ENCODE measurements at places on chromosomes 3 and 15. TPM values are rescaled to one million over a fixed set of nuclear protein-coding genes. Genes with fewer than 3 reads are reported as not detected.

LDHAL6B gene
- not detected for total RNA-seq

DNA sequence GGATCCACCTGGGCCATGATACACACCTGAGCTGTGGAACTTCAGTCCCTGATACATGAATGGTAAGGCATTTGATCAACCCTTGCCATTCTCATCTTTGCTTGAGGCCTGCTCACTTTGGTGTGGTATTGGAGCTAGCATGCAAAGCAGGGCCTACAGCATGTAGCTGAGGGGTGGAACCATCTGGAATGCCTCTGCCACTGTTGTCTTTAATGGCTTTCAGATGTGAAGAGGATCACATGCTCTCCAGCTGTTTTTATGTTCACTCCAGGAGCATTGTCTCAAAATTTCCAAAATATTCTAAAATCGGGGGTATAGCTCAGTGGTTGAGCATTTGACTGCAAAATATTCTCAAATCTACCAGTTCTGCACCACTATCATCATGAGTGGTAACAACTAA lies 64.4 kb upstream of the PHLDB2 start:
- no peak for DNase-seq

GRCh38 chr3:30188713-30189112 lies 417.7 kb upstream of the TGFBR2 start:
- DNase-seq, result no peak

DNA sequence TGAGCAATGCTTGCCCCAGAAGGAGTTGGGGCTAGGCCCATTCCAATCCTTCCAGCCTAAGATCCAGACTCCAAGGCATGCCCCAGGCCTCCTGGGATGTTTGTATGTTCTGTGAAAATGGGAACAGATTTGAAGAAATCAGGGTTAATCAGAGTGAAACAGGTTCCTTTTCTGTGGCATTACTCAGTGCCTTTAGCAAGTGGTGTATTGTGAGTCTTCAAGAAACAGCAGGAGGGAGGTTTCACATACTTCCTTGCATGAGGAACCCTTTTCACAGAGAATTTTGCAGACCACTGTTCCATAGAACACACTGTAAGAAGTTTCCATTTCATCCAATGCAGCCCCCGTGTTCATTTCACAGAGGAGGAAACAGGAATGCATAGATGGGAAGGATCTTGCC lies 8.4 kb upstream of the CDC25A start:
- DNase-seq, result no peak

- no peak for DNase-seq
These were observed 29.3 kb upstream of the C15orf39 start for GRCh38 chr15:75172284-75172820.

DNA sequence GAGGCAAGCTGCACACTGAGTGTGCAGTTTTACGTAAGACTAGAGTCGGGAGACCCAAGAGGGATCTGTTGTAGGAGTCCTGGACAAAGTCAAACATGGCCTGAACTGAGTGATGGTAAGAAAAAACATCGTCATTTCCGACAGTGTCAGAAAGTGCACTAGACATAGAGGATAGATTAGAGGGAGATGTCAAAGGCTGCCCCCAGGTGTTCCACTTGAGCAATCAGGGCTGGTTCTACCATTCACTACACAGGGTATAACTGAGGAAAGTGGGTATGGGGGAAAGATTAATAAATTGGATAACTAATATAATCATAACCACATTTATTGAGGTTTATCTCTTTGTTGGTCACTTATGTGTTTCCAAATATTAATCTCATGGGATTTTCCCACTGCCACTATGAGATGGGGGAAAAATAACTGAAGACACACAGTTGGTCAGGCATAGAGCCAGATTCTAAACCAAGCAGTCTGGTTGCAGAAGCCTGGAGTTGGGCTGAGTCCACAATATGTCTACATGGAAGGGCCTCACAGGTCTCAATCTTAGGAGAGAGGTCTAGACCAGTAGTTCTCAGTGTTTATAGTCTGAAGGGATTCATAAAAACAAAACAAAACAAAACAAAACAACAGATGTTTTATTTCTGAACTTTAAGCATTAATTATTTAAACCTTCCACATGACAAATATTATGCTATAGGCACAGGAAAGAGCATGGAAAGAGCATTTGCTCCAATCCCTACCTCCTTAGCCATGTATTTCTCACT lies 766.5 kb downstream of the NTRK3 start:
- DNase-seq, result peak; percentile 67

GRCh38 chr3:32420126-32421038 lies 28.7 kb downstream of the CMTM7 start:
- DNase-seq, result peak; percentile 88

GP9 gene
- total RNA-seq, result not detected

- no peak for DNase-seq
These were observed 50.8 kb downstream of the CLDN18 start for GRCh38 chr3:138060792-138061191.

DNA sequence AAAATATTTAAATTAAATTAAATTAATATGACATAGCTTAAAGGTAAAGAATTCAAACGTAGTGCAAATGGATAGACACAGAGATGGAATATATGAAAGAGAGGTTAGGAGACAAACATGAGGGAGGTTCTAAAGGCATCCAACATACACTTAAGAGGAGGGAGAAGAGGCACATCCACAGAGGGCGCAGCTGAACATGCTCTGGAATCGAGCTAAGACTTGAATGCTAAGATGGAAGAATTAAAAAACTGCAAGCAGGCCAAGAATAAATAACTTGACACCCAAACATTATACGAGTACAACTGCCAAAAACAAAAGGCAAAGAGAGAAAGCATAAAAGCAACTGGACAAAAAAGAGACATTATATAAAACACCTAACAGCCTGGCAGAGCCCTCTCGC lies 9.1 kb upstream of the PRR20G start:
- no peak for DNase-seq

DNA sequence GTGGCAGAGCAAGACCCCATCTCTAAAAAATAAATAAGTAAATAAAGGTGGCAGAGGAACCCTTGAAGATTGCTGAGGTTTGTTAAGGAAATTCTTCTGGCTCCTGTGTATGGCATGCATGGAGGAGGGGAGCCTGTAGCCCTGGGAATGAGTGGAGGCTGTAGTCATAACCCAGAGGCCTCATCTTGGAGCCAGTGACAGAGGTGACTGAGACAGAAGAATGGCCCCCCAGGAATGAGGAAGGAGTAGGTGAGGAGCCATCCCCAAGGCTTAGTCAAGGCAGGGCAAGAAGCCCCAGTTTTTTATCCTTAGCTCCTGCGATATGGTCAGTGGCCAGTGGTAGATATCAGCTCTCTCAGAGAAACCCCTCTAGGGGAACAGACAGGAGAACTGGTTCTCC lies 46.5 kb downstream of the BSN start:
- DNase-seq, result no peak

GRCh38 chr3:196749125-196749524 lies 9.5 kb downstream of the PAK2 start:
- DNase-seq, result no peak

DNA sequence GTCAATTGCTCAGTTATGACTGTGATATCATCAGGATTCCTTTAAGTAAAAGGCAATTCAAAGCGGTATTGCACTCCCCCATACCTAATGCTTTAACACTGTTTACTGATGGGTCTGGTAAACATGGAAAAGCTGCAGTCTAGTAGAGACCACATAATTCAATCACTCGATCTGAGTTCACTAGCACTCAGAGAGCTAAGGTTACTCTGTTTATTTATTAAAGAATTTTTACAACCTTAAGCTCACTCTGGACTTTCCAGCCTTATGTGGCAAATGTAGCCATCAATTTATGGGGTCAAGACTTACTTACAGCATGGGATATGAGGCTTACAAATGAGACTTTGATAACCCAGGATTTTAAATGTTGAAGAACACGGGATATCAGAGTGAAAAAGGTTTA lies 18.4 kb upstream of the CCR2 start:
- DNase-seq, result no peak

GRCh38 chr3:14577897-14578296 lies 37.8 kb upstream of the GRIP2 start:
- no peak for DNase-seq

DNA sequence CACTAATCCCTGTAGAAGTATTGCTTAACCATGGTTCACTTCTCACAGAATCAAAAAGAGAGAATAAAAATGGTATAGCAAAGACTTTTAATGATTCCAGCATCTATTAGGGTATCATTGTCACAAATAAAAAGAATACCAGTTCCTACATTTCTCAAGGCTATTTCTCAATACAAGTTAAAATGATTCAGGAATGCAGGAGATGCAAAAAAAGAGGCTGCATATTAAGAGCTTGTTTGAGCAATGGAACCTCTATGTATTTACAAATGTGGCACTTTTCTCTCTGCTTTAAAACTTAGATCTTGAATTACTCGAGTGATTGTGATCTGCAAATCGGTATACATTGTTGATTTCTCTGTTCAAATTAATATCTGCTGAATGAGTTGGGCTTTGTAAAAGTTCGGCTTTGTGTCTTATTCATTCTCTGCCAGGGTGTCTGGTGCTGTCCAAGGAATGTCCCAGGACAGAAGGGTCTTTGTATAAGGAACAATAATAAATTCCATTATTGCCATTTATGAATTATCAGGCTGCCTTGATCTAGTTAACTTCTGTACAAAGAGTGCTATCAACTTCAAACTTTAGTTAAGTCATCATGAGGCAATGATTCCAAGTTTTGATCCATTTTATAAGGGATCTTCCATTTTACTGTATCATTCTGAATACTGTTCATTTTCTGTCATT lies 364.2 kb downstream of the RBMS3 start:
- no peak for DNase-seq

DNA sequence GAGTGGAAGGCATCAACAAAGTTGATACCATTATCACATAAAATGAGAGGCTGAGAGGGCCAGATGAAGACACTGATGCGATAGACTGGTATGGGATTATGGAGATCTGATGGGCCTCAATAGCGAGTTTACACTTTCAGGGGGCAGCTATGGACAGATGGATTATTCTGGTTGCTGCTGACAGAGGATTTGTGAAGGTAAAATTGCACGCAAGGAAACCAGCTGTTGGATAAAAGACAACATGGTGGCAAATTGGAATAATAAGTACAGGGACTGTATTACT lies 203.9 kb downstream of the MBNL1 start:
- DNase-seq, result no peak

PIF1 gene
- 2.0 TPM for total RNA-seq

HTD2 gene
- 7.8 TPM for total RNA-seq

LRRC2 gene
- total RNA-seq, result 7.5 TPM

- no peak for DNase-seq
These were observed 654.2 kb downstream of the OTOL1 start for GRCh38 chr3:162150790-162151189.

CHRNA3 gene
- total RNA-seq, result not detected

DNA sequence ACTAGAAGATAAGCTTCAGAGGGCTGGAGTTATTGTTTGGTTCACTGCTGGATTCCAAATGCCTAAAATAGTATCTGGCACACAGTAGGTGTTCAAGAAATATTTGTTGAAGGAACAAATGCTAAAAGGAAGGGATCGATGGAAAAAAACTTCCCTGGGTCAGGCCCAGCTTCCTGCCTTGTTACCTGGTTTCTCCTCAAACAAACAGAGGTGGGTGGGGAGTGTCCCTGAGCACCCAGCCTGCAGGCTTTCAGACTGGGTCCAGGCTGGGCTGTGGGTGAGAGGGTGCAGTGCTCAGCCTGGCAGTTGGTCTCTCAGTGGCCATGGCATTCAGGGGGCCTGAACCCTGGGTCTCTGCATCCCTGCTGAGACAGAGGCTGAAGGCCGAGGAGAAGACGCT lies 14.4 kb upstream of the STRA6 start:
- no peak for DNase-seq

STAB1 gene
- total RNA-seq, result 379 TPM

All from kidney (tissue), 22 donors.